Activated naive CD4-positive, alpha-beta T cell (primary cell): ENCODE measurements at places on chromosomes 2 and 18.

- no peak for DNase-seq
Observed at GRCh38 chr18:50560681-50561629, 1.1 kb downstream of the MAPK4 start.

- DNase-seq, result no peak
Observed at GRCh38 chr18:2917259-2918047, 70.6 kb downstream of the EMILIN2 start.

GRCh38 chr2:163573652-163574051 is 162.2 kb downstream of the FIGN start:
- no peak for DNase-seq

GRCh38 chr2:236158969-236159777 is 9.0 kb downstream of the GBX2 start:
- DNase-seq, result no peak

DNA sequence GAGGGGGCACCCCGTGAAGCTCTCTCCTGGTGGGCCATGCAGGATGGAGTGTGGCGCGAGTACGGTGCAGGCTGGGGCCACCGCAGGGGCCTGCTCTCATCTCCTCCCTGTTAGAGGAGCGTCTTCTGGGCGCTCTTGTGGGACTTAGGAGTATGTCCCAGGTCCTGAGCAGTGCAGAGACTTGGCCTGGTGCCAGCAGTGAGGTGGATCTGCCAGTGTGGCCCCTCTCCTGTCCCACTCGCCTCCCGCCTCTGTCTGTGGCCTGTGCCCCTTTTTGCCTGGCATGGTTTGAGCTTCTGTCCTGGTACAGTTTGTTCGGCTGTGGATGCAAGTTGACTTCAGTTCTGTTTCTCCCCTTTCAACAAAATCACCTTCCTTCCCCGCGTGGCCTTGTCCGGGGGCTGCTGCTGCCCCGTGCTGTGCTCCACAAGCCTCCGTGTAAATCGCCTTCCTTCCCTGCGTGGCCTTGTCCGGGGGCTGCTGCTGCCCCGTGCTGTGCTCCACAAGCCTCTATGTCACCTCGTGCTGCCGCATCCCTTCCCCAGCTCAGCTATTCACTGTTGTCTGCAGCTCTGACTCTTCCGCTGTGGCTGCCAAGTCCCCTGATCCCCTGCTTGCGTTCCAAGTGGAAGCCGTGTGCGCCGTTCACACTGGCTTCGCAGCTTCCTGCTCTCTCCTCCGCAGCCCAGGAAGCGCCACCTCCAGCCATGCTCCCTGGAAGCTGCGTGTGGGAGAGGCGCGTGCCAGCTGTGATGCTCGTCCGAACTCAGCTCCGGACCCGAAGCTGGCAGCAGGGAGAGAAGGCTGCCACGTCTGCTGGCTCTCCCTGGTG is 13.7 kb downstream of the LDLRAD4 start:
- no peak for DNase-seq

DNA sequence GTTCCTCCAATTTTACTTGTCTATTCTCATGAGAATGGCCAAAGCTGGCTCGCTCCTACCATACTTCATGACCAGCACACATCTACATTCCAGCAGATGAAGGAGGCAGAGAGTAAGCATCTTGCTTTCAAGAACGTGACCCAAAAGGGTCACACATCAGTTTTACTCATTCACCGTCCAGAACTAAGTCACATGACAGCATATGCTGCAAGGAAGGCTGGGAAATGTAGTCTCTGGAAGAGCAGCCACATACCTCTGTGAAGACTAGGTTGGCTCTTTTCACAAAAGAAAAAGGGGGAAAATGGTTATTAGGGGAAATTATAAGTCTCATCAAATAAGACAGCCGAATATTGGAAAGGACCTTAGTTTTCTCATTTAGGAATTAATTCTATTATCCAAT is 835.3 kb downstream of the EPHA4 start:
- DNase-seq, result no peak

DNA sequence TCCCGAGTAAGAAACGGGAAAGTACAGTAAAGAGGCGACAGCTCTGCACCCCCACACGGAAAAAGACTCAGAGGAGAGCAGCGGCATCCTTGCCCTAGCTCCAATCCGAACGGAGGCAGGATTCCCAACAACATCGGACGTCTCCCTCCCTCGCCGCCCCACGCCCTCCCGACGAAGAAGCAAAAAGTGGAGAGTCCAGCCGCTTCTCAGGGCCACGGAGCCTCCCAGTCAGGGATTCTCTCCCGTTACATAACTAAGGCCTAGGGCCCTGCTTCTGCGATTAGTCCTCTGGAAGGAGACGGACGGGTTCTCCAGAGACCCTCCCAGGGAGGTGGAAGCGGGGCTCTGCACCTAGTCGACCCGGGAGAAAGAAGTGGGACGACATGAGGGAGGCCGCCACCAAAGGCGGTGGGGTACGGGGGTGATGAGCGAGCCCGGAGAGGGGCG is 587 bp downstream of the SUMO1 start:
- no peak for DNase-seq

DNA sequence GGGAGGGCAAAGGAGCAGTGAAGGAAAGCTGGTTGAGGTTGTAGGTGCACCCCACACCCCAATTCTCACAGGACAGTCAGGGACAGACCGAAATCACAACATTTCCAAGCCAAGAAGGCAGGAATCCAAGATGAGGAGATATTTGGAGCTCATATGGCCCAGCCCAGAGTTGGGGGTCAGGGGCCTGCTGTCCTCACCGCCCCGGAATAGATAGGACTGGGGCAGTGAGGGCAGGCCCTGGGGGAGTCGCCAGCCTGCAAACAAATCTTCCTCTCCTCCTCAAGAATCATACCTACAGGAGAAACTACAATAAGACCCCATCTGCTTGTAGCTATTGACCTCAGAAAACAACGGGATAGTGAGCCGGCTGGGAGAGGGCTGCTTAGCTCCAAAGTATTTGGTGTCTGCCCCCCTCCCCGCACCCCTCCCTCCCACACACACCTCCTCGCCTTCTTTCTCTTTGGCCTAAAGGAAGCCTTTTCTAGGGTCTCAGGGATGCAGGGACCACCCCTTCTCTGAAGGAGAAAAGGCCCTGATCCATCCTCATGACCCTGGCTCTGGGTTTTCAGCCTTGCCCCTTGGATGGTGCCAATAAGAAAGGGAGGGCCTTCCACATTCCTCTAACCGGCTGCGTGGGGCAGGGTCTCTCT is 3.8 kb downstream of the EN1 start:
- no peak for DNase-seq

GRCh38 chr2:105761931-105762515 is 17.3 kb downstream of the NCK2 start:
- DNase-seq, result no peak

- DNase-seq, result no peak
Observed at GRCh38 chr2:29561181-29561580, 360.2 kb downstream of the ALK start.

GRCh38 chr2:95282458-95282857 is 8.2 kb downstream of the PROM2 start:
- no peak for DNase-seq

GRCh38 chr2:111031546-111032478 is 88.9 kb upstream of the BCL2L11 start:
- no peak for DNase-seq

- no peak for DNase-seq
Observed at GRCh38 chr2:198917275-198917674, 540.5 kb downstream of the SATB2 start.

DNA sequence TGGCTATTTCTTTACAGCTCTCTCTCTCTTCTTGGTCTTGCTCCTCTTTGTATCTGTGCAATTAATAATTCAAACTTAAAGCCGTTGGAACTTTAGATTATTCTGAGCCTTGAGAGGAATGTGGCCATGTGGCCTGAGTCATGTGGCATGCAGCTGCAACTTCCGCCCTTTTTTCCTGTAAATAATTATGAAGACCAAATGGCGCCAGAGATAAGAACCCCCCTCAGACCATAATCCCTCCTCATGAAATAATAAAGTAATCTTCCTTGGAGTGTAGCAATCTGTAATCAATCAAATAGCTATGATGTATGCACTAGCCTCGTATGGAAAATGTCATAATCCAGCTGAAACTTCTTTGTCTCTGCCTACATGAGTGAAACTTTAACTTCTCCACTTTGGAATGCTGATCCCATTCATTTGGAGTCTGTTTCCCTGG is 13.5 kb upstream of the TWSG1 start:
- no peak for DNase-seq

DNA sequence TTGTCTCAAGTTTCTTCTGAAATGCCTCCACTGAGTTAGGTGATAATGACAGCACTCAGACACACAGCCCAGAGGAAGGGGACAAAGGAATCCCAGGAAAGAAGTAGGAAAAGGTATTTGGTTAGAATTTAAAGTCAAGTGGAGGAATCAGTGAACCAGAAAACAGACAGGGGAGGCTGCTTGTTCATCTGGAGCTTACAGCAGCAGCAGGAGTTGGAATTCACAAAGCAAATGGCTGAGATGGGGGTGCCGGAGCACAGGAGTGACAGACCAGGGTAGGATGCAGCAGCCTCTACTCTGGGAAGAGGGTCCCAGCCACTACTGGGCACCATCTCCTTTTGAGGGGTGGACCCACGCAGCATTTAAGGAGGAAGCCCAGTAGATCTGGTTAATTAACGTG is 104.8 kb downstream of the ST6GAL2 start:
- no peak for DNase-seq

- no peak for DNase-seq
Observed at GRCh38 chr2:97869722-97870346, 125.9 kb downstream of the TMEM131 start.

DNA sequence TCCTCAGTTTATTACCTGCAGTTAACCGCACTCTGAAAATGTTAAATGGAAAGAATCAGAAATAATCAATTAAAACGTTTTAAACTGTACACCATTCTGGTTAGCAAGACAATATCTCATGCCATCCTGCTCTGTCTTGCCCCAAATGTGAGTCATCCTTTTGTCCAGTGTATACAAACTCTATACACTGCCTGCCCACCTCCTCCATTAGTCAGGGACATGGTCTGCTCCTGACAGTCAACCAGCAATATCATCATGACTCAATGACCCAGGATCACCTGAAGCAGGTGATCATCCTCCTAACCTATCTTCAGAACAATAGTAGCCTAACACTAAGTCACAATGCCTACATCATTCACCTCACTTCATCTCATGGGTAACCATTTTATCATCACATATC is 214.7 kb downstream of the KCNH7 start:
- no peak for DNase-seq

- no peak for DNase-seq
Observed at GRCh38 chr18:27839141-27839540, 337.8 kb downstream of the CDH2 start.

DNA sequence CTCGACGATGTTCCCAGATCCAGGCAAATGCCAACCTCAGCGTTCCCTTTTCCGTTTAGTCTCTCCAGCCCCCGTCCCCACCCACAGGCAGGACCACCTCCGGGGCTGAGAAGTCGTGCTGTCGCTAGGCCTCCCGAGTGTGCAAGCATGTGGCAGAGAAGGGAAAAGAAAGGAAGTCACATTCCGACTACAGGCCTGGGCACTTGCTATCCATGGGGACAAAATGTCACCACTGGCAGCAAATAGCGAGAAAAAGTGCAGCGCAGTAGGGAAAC is 420 bp downstream of the PIGN start:
- no peak for DNase-seq

GRCh38 chr2:108825254-108825653 is 38.7 kb downstream of the CCDC138 start:
- DNase-seq, result no peak

DNA sequence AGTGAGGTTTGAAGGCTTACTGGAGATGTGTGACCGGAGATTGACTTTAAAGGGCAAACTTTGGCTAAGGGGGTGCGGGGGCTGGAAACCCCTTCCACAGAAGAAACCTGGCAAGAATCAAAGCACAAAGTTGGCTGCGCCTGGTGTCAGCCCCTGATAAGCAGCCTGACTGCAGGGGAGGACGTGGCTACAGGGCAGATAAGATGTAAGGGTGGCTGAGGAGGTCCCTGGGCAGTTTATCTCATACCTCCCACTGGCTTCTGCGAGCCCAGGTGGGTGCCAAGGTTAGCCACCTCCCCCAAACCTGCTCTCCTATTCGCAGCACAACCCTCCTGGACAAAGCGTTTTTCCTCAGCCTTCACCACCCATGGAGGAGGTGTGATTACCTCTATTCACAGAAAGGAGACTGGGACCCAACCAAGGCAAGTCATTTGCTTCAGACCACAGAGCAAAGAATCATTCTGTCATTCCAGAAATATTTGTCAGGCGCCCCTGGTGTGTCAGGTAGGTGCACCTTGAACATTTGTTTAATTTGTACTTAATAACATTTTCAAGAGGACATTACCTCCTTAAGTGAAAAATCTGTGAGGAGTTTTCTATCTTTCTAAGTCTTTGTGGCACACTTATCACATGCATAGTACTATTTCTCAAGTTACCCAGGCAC is 73.1 kb upstream of the IL1R1 start:
- no peak for DNase-seq

DNA sequence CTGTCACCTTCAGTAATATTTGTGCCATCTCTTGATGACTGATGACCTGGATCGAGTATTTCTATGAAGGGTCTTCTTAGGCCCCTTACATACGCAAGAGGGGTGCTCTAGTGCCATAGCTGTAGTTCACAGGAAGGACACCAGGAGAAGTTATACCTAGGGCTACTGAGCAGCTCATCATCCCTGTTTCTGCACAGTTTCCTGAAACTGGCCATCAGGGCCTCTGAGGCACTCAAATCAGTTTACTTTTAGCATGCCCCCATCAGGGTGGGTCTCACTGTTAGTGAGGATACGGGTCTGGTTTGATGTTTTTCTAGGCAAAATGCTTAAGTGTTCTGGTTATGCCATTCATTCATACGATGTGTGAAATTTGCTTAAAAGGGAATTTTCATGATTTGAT is 20.0 kb upstream of the FBLN7 start:
- DNase-seq, result no peak
